ENCODE measurements at places on chromosomes 16 and 17.
A peak's percentile ranks its signal among the peaks of the same experiment; 100 is the strongest.

DNA sequence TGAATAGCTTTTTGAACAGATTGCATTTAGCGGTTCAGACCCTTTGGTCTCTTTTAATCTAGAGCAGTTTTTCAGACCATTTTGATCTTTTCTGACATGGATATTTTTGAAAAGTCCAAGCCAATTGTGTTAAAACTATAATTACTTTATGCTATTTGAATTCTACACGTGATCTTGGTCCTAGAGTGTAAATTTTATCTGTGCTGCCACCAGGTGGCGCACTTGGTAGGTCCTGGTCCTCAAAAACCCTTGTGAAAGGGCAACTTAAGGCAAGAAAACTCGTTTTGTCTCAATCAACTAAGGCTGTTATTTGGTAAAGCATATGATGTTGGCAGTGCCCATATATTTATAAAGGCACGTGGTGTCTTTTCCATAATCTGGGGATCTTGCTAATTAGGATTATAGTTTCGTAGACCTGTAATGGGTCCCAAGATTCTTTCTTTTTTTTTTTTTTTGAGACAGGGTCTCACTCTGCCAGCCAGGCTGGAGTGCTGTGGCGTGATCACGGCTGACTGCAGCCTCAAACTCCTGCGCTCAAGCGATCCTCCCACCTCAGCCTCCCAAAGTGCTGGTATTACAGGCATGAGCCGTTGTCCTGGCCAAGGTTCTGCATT, 43.9 kb upstream of the TEX2 start:
- no peaks in the 10 kb centered on the region for H3K27me3 ChIP-seq
- no peaks in the 10 kb centered on the region for H3K36me3 ChIP-seq
- H3K27ac ChIP-seq: no peak overlapping the region
- H3K4me3 ChIP-seq: no peak overlapping the region
- DNase-seq: peak; percentile 78
- H3K4me1 ChIP-seq: no peaks in the 10 kb centered on the region

- H3K4me1 ChIP-seq: peaks cover 3% of the 10 kb centered on the region
- H3K36me3 ChIP-seq: peaks cover 98% of the 10 kb centered on the region
- no peak overlapping the region for H3K4me3 ChIP-seq
Measured at GRCh38 chr17:15233971-15234370, 31.2 kb downstream of the PMP22 start.

DNA sequence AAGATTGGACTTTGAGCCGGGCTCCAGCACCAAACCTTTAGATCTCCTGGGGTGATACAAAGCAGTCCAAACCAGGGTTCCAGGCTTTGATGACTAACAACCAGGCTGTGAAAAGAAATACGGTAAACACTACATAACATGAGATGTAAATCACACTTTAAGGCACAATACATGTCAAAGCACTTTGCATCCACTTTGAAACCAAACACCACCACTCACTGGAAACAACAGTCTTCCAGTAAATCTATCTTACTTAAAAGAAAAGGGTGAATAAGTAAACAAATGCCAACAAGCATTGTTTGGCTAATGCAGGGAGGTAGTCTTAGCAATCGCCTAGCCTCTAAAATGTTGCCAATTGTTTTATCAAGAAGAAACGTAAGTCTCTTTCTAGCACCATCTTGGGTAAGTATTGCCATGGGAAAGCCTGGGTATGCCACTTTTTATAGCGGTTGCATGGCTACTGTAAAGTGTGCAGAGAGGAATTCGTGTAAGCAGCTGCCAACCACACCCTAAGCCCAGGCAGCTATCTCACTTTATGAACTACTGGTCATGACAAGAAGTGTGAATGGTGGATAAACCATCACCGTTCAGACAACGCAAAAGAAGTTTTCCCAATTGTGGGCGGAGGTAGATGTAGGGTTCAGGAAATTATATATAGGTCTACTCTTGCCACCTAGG, 267.4 kb upstream of the PSMD7 start:
- no peaks in the 10 kb centered on the region for H3K4me1 ChIP-seq
- H3K27me3 ChIP-seq: no peaks in the 10 kb centered on the region
- no peak overlapping the region for H3K4me3 ChIP-seq
- no peaks in the 10 kb centered on the region for H3K36me3 ChIP-seq

DNA sequence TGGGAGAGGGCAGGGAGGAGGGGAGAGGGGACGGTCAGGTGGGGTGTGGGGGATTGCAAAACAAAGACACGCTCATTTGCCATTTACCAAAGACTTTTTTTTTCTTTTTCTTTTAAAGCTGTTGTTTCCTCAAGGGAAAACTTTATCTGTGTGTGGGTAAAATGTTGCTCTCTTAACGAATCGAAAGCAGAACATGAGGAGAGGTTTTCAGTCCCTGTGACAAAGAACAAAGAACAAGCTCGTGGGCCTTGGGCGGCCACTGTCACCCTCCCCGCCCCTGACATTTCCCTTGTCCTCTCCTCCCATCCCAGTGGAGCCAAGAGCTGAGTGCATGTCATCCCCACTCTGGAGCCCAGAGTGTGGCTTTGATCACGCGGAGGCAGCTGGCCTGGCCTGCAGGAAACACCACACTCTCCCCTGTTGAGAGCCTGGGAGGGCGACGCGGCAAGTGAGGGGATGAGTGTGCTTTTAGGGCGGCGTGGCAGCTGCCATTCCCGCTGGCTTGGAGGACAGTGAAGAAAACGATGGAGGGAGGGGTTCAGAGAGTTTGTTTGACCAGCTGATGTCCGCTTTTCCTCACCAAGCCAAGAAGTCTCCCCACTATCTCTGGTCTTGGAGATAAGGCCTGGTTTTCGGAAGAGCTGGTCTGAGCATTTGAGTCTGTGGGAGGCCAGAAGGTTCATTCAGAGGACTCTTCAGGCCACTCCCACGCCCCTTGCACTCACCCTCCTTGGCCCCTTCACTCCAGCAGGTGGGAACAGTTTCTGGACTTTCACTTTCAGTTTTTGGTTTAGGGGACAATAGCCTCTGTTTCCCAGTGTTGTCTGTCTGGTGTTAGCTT, 11.4 kb downstream of the CCR7 start:
- H3K27me3 ChIP-seq: no peaks in the 10 kb centered on the region
- no peaks in the 10 kb centered on the region for H3K36me3 ChIP-seq
- H3K4me1 ChIP-seq: peaks cover 4% of the 10 kb centered on the region
- peak overlapping the region; percentile 56 for H3K27ac ChIP-seq
- DNase-seq: no peak
- no peak overlapping the region for H3K4me3 ChIP-seq

DNA sequence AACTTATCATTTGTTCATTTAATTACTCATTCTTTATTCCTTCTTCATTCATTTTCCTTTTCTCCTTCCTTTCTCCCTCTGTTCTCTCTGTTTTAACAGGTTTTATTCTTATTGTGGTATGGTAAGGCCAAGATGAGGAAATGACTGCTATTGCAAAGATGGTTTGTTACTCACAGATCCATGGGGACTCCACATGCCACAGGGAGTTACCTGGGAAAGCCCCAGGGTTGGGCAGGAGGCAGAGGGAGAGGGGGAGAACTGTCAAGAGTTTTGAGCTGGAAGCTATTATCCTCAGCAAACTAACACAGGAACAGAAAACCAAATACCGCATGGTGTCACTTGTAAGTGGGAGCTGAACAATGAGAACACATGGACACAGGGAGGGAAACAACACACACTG, 453.3 kb downstream of the WWOX start:
- H3K27ac ChIP-seq: no peak overlapping the region
- no peak for DNase-seq

DNA sequence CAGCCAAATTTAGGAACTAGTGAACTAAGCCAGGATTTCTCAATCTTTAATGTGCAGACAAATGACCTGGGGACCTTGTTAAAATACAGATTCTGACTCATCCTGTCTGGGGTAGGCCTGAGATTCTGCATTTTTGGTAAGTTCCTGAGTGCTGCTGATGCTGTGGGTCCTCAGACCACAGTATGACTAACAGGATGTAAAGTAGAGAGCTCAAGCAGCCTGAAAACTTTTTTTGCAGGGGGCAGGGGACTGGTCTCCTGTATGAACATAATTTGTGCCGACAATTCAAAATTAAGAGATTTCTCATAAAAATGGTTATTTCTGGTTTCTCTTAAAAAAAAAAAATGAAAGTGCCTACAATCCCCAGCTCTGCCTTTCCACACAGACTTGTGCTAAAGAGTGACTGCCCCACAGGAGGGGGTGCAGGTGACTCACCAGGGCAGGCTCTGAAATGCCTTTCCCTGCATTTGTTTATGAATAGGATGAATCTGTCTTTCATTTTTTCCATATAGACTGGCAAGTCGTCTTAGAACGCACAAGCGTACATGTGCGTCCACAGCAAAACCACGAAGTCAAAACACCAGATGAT, 271.5 kb downstream of the PHKB start:
- no peaks in the 10 kb centered on the region for H3K4me1 ChIP-seq
- no peak overlapping the region for H3K4me3 ChIP-seq
- no peaks in the 10 kb centered on the region for H3K36me3 ChIP-seq
- no peaks in the 10 kb centered on the region for H3K27me3 ChIP-seq

DNA sequence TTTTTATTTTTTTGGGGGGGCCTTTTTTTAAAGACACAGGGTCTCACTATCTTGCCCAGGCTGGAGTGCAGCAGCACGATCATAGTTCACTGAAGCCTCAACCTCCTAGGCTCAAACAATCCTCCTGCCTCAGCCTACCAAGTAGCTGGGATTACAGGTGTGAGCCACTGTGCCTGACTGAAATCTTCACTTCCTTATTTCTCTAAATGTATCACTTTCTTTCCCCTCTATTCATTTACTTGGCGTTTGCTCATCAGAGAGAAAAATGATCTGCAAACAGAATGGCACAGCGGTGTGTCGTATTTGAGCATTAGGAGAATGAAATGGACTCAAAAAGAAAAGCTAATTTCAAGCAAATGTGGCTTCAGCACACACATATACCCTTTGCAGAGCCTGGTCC, 44.3 kb upstream of the CDH5 start:
- no peak overlapping the region for H3K4me3 ChIP-seq
- H3K27ac ChIP-seq: no peak overlapping the region
- DNase-seq: no peak
- H3K36me3 ChIP-seq: no peaks in the 10 kb centered on the region
- peaks cover 3% of the 10 kb centered on the region for H3K4me1 ChIP-seq

DNA sequence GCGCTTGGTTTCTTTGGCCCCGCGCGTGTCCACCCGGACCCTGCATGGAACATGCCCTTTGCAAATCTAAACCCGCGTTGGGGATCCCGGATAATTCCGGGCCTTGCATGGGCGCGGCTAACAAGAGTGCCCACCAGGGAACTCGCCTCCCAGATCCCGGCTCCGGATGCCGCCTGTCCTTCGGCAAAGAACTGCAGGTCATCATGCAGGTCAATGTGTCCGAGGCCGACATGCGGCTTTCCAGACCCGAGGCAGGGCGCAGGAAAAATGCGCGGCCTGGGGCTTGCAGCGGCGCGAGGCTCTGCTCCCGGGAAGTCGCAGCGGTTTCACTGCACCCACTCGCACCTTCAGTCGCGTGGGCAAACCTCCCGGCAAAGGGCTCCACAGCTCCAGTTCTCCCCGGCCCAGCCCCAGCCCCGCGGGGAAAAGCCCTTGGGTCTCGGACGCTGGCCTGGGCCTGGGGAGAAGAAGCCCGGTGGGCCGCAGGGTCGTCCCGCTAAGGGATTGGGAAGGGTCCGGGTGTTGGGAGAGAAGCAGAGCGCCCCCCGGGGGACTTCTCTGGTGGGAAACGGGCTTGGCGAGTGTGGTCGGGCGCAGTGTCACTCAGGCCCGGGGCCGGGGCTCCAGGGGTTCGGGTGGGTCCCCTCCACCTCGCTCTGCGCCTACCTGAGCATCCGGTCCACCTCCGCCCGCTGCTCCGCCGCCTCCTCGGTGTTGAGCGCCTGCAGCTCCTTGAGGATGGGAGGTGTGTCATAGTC, 805 bp downstream of the HNF1B start:
- H3K27me3 ChIP-seq: peaks cover 33% of the 10 kb centered on the region
- no peaks in the 10 kb centered on the region for H3K36me3 ChIP-seq
- peaks cover 20% of the 10 kb centered on the region for H3K4me1 ChIP-seq
- peak overlapping the region; percentile 37 for H3K4me3 ChIP-seq
- no peak for DNase-seq
- H3K27ac ChIP-seq: no peak overlapping the region

GRCh38 chr17:77429969-77430752, 289.4 kb downstream of the SEC14L1 start:
- H3K36me3 ChIP-seq: peaks cover 3% of the 10 kb centered on the region
- H3K27ac ChIP-seq: peak overlapping the region; percentile 79
- H3K4me3 ChIP-seq: no peak overlapping the region
- peaks cover 50% of the 10 kb centered on the region for H3K4me1 ChIP-seq
- DNase-seq: peak; percentile 98
- no peaks in the 10 kb centered on the region for H3K27me3 ChIP-seq

DNA sequence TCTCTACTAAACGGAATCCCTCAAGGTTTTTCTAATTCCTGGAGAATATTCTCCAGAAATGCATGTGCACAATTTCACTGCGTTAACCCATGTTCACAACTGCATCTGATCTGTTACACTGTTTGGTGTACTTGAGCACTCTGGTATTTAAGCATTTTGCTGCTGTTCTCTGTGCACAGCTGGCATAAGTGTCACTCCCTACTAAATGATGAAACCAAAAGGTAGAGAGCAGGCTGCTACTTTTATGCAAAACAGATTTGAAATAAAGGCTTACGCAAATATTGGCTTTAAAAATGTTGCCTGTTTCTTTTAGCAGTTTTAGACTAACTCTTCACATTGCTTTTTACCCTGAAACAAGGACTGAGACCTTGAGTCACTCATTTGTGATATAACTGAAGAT, 41.7 kb downstream of the ESRP2 start:
- H3K27ac ChIP-seq: no peak overlapping the region
- H3K4me1 ChIP-seq: no peaks in the 10 kb centered on the region
- DNase-seq: no peak
- no peaks in the 10 kb centered on the region for H3K27me3 ChIP-seq

GRCh38 chr16:61179561-61179960, 856.7 kb downstream of the CDH8 start:
- H3K36me3 ChIP-seq: no peaks in the 10 kb centered on the region
- DNase-seq: no peak
- no peaks in the 10 kb centered on the region for H3K4me1 ChIP-seq

DNA sequence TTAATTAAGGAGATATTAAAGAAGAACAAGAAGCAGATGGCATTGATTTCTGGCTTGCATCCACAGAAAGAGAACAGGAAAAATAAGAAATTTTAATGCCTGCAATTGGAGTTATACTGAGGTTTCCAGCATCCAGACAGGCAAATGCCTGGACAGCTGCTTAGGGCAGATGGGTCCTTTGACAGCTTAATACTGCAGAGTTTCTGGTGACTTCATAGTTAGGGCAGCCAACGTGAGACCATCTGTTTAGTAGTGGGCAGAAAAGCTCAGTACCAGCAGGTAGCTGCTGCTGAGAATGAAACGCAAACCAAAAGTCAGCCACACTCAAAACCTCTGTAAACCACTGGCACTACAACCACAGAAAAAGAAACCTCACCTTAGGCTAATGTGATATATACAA, 109.8 kb downstream of the CDK5R1 start:
- peaks cover 48% of the 10 kb centered on the region for H3K36me3 ChIP-seq
- DNase-seq: no peak
- no peaks in the 10 kb centered on the region for H3K27me3 ChIP-seq
- no peaks in the 10 kb centered on the region for H3K4me1 ChIP-seq
- no peak overlapping the region for H3K4me3 ChIP-seq

DNA sequence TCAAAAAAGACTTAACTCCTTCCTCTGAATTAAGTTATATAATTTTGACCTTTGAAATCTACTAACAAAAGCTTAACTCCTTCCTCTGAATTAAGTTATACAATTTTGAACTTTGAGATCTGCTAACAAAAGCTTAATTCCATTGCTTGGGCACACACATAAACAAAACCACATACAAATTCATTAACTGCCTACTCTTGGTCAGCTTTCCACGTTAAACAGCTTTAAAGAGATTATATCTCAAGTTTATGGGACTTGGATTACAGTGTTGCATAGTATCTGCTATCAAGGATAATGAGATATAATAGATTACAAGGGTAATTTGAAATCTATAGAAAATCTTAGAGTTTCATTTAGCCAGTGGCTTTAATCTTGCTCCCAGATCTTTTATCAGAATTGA, 23.5 kb downstream of the COX10 start:
- no peaks in the 10 kb centered on the region for H3K36me3 ChIP-seq
- no peaks in the 10 kb centered on the region for H3K4me1 ChIP-seq
- no peak overlapping the region for H3K27ac ChIP-seq
- no peak for DNase-seq
- no peak overlapping the region for H3K4me3 ChIP-seq

Measured in ascending aorta (tissue), 2 donors.